Central memory CD8-positive, alpha-beta T cell (primary cell): ENCODE measurements at places on chromosomes 5 and 9.

- DNase-seq = peak; percentile 40
- no peak overlapping the region for H3K27ac ChIP-seq
- no peaks in the 10 kb centered on the region for H3K36me3 ChIP-seq
- no peaks in the 10 kb centered on the region for H3K4me1 ChIP-seq
Measured at GRCh38 chr5:179530069-179530998, 20.0 kb upstream of the RUFY1 start.

DNA sequence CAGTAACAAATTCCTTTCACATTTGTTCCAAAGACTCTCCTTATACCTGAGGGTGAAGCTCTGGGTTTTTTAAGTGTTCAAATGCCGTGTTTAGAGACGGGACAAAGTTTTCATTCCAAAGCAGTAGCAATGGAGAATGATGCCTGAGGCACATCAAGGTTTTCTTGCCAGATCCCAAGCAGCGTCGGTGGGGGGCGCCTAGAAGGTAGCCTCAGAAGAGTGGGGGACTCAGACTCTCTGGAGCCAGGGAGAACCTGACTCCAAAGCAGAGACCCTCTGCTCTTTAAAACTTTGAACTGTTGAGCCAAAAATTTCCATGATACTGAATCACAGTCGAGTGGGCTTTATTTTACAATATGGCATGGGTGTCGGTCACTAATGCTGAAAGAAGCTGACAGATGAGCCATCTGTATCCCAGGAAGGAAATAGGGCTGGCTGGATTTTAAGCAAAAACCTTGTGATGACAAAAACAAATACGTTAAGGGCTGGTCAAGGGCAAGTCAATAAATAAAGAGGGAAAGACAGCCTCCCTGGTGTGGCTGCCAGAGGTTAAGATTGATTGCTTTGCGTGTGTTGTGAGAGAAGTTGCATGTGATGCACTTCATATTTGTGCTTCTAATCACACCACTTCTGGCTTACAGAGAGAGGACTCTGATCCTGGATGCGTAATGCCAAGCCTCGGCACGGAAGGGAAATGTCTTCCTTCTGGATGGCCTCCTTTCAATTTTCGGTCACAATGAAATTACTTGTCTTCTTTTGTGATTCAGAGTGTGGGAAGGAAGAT is 161.1 kb upstream of the EFNA5 start:
- DNase-seq = no peak
- no peak overlapping the region for H3K4me3 ChIP-seq
- no peak overlapping the region for H3K27ac ChIP-seq
- no peaks in the 10 kb centered on the region for H3K4me1 ChIP-seq
- H3K36me3 ChIP-seq = no peaks in the 10 kb centered on the region

DNA sequence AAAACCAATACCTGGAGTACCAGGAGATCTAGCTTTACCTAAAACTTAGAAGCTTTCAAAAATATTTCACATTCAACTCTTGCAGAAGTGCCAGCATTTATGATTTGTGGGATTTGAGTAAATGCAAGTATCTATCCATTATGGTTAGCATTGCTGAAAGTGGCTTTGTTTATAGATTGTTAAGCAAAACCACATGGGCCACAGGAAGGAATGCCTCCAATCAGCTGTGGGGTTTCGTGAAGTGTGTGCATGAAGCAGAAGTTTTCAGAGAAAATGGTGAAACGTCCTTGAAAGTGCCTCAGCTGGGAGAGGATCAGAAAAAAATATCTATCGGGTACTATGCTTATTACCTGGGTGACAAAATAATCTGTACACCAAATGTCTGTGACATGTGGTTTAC is 4.2 kb downstream of the LECT2 start:
- no peaks in the 10 kb centered on the region for H3K4me1 ChIP-seq
- peaks cover 35% of the 10 kb centered on the region for H3K27me3 ChIP-seq
- no peak for DNase-seq

DNA sequence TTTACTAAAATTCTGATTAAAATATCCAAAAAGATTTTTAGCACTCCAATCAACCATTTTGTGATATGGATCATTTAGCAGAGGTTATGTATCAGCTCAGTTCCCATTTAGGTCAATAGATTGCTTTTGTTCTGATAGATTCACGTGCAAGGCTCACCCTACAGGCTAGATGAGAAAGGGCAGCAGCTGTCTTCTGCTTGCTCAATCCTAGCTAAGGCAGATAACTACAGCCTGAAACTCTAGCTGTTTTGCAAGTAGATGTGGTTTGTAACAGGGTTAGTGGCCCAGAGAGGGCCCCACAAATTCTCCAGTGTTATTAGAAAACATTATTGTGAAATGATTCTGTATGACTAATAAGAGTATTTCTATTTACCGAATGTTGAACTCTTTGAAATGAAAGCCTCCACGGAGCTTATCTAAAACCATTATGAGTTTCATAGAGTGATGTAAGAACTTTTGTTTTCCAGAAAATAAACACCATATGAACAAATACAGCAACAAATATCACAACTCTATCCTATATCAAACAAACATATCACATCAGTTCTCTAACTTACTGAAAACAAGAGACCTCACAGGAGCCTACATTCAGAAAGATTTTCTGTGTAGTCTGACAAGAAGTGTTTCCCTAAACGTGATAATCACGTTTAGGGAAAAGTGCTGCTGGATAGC is 841.9 kb upstream of the ACO1 start:
- no peak overlapping the region for H3K4me3 ChIP-seq
- no peaks in the 10 kb centered on the region for H3K27me3 ChIP-seq

GRCh38 chr5:173762930-173763329 is 125.2 kb upstream of the CPEB4 start:
- no peaks in the 10 kb centered on the region for H3K4me1 ChIP-seq
- H3K4me3 ChIP-seq = no peak overlapping the region
- H3K27ac ChIP-seq = no peak overlapping the region

GRCh38 chr9:115340314-115340713 is 222.4 kb upstream of the TNC start:
- H3K27me3 ChIP-seq = peaks cover 31% of the 10 kb centered on the region
- no peaks in the 10 kb centered on the region for H3K4me1 ChIP-seq
- no peaks in the 10 kb centered on the region for H3K36me3 ChIP-seq
- H3K4me3 ChIP-seq = no peak overlapping the region
- no peak overlapping the region for H3K27ac ChIP-seq

- H3K36me3 ChIP-seq = no peaks in the 10 kb centered on the region
- no peak overlapping the region for H3K27ac ChIP-seq
- no peak overlapping the region for H3K4me3 ChIP-seq
Measured at GRCh38 chr5:127206320-127207113, 84.1 kb upstream of the MEGF10 start.
